ENCODE measurements at places on chromosomes 16 and 17.

DNA sequence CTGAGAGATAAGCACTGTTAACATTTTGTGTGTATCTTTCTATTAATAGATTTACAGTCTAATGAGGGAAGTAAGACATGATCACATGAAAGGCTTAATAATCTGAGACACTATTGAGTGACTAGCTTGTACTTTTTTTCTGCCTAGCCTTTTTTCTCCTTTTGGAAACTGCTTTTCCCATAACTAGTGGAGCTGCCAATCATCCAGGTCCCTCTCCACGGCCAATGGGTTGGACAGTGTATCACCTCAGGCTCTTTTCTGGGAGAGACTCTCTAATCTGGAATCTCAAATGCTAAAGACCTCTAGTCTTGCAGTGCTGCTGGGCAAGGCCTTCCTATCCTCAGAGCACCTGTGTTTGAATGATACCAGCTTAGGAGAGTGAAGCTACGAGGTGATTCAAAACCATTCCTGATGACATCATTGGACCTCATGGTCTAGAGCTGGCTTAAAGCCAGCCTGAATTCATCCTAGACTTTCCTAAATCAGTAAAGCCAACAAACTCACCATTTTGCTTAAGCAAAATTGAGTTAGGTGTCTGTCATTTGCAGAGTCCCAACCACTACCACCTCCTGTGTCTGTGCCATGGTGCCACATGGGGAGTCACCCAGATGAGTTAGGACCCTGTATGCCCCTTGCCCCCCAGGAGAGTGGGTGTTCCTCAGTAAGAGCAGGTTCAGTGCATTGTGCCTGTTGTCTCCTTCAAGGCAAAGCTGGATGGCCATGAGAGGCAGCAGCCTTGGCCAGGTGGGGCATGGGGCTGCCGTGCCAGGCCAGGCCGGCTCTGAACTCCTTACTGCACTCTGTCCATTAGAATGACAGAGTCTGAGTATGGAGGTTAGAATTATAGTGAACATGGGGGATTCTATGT, 62.9 kb downstream of the SPECC1 start:
- DNase-seq: no peak

DNA sequence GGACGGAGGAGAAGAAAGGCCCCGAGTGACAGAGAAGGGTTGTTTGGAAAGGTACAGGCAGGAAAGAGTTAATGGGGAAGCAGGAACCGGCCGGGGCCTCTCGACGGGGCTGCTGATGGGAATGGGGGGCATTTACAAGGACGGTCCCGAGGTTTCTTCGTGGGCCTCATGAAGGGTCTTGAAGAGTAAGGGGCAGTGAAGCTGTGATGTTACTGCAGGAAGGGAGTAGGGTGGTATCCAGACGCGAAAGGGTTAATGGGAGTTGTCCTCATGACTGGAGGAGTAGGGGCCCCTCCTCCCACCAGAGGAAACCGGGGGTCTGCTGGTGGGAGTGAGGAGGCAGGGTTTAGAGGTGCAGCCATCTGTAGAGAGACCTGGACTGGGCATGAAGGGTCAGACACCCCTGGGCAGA, 481 bp downstream of the PDK2 start:
- peak; percentile 39 for DNase-seq

- no peak for DNase-seq
These were observed 14.9 kb upstream of the DDX19A start for GRCh38 chr16:70331588-70332358.

DNA sequence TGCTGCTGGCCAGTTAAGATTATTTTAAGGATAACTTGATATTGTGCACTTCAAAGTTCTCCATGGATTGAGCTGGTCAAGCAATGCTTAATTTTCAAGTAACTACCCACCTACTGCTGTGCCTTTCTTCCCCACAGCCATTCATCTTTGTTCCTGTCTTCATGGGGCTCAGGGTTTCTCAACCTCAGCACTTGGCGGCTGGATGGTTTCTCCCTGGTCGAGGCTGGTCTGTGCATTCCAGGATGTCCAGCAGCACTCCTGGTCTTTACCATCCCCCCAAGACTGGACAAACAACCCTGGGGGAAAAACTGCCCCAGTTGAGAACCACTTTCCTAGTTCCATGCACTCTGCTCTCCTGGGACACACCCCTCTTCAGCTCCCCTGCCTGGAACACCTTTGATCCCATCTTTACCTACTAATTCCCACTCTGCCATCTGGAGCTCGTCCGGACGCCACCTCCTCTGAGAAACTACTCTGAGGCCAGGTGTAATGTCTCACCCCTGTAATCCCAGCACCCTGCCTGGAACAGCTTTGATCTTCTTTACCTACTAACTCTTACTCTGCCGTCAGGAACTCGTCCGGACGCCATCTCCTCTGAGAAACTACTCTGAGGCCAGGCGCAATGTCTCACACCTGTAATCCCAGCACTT, 81.5 kb downstream of the NXN start:
- no peak for DNase-seq

- peak; percentile 14 for DNase-seq
These were observed 102.1 kb downstream of the CDH13 start for GRCh38 chr16:82728901-82729300.

- DNase-seq: no peak
These were observed 66.9 kb downstream of the CYTH1 start for GRCh38 chr17:78715000-78715771.

DNA sequence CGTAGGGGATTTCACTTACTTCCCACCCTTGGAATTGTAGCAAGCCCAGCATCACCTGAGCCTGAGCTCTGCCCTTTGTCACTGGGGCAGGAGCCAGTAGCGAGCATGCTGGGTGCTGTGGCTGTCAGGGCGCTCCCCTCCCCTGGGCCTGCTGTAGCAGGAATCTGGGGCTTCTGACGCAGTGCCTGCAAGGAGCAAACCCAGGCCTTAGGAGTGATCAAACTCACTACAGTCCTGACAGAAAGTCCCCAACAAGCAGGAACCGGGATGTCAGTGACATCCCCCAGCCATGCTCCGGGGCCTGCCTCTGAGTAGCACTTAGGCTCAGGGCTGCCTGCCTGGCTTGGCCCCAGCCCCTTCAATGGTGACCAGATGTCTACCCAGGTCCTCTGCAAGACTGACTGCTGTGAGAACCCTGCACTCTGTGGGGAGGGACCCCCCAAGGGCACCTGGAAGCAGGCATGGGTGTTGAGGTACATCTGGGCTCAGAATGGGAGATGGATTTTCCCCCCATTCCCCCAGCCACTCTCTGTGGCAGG, 23.5 kb downstream of the PLD6 start:
- no peak for DNase-seq

GRCh38 chr16:72050769-72051464, 3.4 kb upstream of the HP start:
- DNase-seq: no peak

- DNase-seq: no peak
These were observed 133.2 kb upstream of the SOX9 start for GRCh38 chr17:71987634-71988033.

GRCh38 chr16:84029297-84030047, 13.1 kb downstream of the SLC38A8 start:
- peak; percentile 25 for DNase-seq

GRCh38 chr17:57666946-57667345, 78.2 kb downstream of the CCDC182 start:
- DNase-seq: no peak

- no peak for DNase-seq
These were observed 28.4 kb upstream of the TMC5 start for GRCh38 chr16:19389246-19389645.

DNA sequence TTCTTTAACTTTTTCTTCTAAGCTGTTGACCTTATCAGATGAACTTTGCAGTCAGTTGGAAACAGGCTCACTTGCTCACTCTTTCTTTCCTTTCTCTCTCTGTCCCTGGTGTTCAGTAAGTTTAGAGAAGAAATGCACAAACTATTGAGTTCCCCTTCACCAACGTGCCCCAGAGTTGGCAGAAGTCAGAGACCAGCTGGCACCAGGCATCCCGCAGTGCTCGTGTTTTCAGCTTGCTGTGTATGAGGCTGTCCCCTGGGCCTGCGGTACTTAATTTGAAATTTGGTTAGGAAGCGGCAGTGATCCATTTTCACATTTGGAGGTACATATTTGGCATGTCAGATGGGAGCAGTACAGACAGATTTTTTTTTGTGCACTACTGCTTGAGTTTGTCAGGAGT, 258.6 kb downstream of the SNX29 start:
- DNase-seq: peak; percentile 47

DNA sequence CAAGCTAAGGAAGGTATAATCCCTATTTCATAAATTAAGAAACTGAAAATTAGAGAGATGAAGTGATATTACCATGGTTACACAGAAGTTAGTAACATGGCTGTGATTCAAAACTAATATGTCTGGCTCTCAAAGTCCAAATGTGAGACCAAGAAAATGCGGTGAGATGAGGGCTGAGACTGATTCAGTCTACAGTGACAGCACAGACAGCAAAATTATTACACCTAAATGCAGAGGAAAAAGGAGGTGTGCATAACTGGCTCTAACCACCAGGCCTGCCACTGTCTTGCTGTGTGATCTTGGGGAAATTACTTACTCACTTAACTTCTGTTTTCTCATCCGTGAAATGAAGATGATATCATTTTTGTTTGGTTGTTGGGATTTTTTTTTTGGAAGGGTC, 270.0 kb upstream of the SOX9 start:
- DNase-seq: no peak

DNA sequence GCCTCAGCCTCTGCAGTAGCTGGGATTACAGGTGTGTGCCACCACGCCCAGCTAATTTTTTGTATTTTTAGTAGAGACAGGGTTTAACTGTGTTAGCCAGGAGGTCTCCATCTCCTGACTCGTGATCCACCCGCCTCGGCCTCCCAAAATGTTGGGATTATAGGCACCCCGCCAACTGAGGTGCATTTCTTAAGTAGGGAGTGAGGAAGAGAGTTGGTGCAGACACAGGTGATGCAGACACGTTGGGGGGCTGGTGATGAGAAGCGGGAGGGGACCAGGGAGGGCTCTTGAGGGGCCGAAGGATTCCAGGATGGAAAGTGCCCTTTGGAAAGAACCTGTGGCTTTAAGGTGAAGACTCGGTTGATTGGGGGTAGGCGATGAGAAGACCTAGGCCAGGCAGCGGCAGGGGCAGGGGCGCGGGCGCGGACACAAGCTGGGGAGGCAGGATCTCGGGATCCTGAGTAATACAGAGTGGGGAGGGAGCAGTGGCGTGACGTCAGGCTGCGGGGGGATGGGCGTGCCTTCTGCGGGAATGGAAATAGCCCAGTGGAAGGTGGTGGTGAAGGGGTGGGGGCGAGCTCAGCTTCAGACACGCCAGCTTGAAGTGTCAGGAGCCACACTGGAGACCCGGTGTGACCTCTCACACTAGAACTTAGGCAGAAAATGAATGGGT, 2.5 kb upstream of the ATP6V0C start:
- no peak for DNase-seq

GRCh38 chr16:31710134-31710533, 163.5 kb upstream of the ZNF267 start:
- no peak for DNase-seq

DNA sequence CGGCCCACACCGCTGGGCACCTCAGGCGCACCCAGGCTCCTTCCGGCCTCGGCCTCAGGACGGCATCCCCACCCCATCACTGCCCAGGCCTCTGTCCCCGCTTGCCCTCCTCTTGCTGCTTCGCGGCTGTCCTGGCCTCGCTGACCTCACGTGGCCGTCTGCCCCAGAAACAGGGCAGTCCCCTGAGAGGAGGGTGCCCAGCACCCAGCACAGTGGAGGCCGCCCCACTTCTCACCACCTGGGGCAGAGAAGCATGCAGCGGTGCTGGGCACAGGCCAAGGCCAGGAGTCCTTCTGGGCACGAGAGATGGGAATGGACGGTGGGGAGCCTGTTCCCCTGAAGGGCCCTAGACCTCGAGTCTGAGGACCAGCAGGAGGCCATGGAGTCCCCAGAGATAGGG, 8.9 kb downstream of the HAGH start:
- DNase-seq: no peak

DNA sequence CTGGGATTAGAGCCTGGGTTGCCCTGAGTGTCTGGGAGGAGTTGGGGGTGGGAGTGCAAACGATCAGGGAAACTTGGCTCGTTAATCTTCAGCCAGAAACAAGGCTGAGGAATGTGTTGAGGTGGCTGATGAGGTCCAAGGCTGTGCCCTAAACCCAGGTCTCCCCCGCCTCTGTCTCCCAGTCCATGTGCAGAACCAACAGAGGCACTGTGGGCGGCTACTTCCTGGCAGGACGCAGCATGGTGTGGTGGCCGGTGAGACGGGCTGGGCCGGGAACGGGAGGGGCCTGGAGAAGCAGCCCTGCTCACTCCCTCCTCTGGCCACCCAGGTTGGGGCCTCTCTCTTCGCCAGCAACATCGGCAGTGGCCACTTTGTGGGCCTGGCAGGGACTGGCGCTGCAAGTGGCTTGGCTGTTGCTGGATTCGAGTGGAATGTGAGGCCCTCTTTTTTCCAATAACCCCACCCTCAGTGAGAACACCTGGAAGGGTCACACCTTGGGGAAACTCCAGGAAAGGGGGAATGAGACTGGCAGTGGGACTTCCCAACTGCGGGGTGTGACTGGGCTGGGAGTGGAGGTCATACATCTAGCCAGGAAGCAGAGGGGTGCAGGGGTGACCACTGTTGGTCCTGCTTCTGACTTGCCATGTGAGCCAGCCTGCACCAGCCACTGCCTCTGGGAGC, 1.7 kb downstream of the SLC5A2 start:
- no peak for DNase-seq

DNA sequence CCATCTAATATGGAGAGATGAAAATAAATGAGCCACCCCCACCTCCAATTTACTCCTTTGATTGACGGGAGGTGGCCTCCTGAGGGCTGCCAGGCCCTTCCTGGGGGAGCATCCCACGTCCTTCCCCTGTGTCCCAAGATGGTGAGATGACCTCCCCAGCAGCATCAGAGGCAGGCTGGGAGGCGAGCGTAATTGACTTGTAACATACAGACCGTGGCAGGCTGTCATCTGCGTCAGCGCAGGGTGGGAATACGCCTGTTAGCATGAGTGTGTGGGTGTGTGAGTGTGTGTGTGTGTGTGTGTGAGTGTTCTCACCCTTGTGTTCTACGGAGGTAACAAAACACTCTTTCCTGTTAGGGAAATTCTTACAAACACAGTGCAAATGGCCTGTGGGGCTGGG, 156.9 kb upstream of the CIBAR2 start:
- DNase-seq: no peak

DNA sequence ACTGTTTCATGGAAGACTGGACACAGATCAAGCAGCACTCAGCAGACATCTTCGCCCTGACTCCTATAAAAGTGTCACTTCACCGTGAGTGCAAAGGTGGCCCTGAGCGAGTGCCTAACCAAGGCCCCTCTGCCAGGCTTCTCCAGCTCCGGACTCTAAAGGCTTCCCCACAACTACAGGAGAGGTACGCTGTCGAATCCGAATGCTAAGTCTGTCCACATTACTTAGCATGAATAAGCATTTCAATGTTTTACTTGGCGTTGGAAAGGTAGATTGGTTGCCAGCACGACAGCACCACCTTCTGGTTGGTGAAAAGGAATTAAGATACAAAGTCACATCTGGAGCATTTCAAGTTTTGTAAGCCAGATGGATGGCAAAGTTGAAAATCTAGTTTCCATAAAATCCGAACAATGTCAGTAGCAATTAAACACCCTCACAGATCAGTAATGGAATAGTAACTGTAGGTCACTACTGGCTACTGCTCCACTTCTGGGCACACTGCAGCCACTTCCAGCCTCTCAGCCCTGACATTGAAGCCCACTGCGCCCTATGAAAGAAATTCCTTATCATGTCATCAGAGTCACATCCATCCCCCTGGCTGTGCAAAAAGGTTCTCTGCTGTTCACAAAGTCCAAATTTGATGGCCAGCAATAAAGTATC, 100.9 kb downstream of the PARN start:
- DNase-seq: peak; percentile 93

- no peak for DNase-seq
These were observed 99.9 kb downstream of the OR1D5 start for GRCh38 chr17:2963332-2964027.
